ENCODE measurements at places on chromosomes 12 and 14.

DNA sequence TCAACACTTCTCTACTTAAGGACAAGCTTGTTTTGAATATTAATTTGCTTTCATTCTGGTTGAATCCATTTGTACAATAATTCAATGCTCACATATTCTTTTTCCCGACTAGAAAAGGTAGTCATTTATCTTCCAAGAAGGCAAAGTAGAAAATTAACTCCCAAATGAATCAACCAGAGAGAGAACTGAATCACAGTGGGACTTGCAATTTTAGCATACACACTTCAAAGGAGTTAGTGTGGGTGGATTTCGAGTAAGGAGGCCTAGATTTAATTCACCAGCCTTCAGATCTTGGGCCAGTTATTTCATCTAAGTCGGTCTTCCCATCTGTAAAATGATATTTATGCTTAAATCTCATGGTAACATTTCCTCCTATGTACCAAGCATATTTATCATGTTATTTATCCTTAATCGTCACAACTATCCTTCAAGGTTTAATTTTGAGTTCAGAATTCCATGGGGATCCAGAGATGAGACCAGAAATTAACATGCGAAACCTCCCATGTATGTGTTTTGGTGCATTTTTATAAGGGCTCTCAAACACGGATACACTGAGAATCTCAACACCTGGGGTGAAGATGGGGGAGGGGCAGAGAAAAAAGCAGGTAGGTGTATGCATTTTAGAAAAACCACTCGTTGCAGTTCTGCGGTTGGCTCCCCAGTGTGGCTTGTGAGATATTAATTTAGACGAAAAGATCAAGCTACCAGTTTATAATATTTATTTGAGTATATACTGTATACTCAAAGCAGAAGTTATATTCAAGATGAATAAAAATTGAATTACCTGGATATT, 38.9 kb upstream of the IL22 start:
- no peak for DNase-seq

DNA sequence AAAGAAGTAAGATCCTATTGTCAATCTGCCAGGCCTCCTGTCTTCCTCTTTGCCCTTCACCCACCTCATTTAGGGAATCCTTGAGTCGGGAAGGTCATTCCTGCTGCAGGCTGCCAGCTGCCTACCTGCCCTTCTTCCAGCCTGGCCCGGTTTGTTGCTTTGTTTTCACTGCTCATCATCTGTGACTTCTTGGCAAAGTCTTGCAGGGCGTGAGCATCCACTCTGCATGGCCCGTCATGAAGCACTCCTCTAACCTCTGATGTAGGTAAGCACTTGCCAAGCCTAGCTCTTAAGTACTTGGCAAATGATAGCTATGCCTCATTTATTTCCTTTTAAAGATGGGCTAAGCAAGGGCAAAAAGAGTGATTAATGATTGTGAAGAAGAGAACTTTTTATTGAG, 192.8 kb downstream of the NRXN3 start:
- no peak for DNase-seq

- DNase-seq = no peak
Measured at GRCh38 chr12:76586764-76587395, 27.3 kb upstream of the OSBPL8 start.

GRCh38 chr12:12784116-12784515, 1.3 kb upstream of the APOLD1 start:
- no peak for DNase-seq

DNA sequence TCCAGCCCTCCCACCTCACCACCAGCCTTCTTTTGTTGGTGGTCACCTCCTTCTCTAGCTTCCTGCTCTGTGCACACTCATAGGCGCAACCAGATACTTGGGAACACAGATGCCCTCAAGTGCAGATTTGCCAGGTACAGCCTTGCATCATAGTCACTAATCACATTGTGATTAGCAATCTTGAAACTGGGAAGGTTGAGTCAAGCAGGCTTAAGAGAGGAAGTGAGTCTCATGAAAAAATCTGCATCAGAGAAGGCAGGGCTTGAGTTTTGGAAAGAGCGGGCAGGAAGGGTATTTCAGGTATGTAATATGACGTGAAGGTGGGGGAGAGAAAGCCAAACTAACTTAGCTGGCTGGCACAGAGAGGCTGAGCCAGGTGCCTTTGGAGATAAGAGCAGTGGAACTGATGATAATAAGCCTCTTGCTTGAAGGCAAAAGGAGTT, 2.7 kb upstream of the RABGGTA start:
- no peak for DNase-seq

DNA sequence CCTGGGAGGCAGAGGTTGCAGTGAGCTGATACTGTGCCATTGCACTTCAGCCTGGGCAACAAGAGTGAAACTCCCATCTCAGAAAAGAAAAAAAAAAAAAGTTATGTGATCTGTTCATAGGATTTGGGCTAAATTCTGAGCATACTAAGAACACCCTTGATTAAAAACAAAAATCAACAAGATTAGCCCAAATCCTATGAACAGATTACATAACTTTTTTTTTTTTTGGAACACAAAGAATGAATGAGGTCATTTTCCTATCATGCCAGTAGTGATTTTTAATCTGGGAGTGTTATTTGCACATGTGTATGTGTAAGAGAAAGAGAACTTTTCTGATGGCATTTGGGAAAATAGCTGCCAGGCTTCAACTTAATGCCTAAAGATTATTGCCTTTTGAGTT, 208.7 kb downstream of the ERC1 start:
- DNase-seq = no peak

DNA sequence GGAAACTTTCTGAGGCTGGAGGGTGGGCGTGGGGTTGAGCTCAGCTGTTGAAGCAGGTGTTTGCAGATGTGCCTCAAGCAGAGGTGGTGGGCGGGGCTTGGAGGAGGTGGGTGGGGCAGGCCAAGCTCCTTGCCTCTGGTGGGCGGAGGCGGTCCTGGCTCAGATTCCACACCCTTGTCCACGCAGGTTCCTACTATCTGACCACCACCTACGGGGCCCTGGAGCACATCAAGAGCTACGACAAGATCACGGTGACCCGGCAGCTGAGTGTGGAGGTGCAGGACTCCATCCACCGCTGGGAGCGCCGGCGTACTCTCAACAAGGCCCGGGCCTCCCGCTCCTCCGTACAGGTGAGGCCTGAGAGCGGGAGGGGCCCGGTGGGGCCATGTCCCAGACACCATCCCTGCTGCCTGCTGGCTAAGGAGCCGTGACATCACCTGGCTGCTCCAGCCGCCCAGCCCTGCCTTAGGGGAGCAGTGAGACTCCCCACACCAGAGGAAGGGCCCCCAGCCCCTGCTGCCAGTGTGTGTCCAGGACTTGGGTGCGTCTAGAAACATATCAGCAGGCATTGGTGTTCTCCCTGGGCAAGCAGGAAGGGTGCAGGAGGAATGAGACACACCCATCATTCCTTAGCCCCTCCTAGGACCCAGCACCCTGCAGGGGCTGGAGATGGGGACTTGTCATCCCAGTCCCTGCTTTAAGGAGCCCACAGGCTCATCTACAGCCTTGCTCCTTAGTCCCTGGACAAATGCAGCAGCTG, 63.4 kb downstream of the LGMN start:
- DNase-seq = no peak

DNA sequence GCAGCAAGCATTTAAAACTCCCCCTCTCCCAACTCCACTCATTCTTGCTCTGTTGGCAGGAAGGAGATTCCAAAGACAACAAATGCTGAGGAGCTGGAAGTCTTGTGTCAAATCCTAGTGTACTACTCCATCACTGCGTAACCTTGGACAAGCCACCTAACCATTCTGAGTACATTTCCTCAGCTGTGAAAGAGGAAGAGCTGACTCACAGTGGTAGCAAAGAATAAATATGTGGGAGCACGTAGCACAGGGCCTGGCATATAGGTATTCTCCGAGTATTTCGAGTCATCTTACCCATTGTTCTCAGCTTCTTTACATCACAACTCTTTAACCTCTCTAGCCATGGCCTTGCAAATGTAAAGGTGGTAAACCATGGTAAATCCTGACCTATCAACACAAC, 28.7 kb downstream of the EGLN3 start:
- DNase-seq = no peak

- DNase-seq = no peak
Measured at GRCh38 chr12:128829861-128830504, 6.2 kb upstream of the SLC15A4 start.

GRCh38 chr12:104477510-104478390, 21.0 kb downstream of the CHST11 start:
- DNase-seq = no peak

DNA sequence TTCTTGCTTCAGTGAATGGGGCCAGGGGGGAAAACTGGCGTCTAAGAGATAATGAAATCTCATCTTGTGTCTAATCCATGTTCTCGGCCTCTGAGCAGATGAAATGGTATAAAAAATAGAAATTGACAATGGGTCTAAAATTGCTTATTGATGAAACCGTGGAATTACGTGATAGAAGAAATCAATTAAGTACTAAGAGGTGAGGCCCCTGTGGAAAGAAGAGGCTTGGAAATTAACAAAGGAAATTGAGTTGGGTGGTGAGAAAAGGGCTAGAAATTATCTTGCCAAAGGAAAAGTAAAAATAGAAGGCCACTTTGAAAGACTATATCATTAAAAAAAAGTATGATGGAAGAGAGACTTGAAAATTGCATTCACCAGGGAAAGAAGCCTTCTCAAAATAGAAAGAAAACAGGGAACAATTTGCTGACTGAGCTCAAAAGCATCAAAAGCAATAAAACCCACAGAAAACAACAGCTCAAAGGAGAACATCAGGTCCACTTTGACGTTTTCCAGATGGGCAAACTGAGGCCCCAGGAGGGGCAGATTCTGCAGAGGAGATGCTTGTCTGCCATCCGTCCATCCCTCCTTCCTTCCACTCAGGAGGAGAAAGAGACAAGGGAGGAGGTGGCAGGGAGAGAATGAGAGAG, 226.1 kb upstream of the RTL1 start:
- no peak for DNase-seq

DNA sequence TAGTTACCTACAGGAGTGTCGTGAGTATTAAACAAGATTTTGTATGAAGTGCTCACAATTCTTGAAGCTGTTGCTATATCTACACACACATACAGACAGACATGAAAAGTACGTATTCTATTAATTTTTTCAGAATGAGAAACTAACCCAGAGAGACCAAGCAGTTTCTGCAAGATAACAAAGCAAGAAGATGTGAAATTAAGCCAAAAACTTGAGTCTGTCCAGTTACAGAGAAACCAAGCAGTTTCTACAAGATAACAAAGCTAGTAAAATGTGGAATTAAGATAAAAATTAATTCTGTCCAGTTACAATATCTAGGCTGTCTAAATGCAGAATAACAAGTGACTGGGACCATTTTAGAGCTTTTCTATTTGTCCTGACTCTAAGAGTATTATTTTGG, 132.4 kb downstream of the ALG10B start:
- no peak for DNase-seq

DNA sequence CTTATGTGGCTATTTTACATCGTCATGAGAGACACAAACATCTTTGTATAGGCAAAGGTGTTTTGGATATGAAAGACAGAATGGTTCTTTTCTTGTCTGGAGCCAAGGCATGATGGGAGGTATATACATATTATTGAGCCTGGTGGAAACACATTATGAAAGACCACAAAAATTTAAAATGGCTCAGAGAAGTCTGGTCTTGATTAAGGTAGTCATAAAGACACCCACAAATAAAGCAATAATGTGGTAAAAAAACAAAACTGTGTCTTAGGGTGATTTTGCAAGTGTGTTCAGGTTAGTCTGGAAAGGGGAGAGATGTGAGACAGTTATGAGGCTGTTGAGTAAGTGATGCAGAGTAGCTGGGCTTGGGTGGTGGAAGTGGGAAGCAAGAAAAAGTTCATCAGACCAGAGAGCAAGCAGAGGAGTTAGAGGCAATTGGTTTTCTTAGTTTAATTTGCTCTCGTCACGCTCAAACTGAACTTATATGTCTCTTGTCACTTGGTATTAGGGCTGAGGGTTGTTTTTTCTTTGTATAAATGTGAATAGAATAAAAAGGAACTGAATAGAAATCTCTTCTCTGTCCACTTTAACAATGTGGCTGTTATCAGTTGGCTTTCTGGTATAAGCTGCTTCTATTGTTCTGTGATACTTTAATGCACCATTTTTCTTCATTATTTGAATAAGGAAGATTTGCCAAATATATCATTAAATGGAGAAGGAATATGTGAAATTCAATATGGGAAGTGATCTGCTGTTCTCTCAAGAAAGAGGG, 115.0 kb downstream of the AKAP6 start:
- no peak for DNase-seq

- DNase-seq = peak; percentile 97
Measured at GRCh38 chr12:82358200-82359114, at the start of the genes CCDC59 and METTL25. CCDC59 (minus strand) TSS chr12:82358387; CDS start chr12:82358376, 11 bp downstream. METTL25 (plus strand) TSS chr12:82358529; CDS start chr12:82358566, 37 bp downstream.

- DNase-seq = no peak
Measured at GRCh38 chr14:91482263-91483013, 27.7 kb downstream of the PPP4R3A start.

DNA sequence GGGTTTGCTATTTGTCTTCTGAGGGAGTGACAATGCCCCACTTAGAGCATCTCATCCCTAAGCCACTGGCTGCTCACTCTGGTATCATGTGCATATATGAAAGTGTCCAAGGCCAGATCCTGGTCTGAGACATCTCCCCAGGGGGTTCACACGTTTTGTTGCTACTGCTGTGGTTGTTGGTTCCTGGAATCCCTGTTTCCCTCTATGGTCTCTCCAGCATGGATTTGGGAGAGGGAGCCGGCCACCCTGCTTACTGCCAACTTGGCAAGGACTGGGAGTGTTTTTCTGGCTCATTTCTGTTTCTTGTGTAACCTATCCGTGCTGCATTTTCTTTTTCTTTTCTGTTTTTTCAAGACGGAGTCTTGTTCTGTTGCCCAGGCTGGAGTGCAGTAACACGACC, 101.3 kb upstream of the MAX start:
- DNase-seq = no peak

GRCh38 chr12:125064492-125064891, 743 bp upstream of the AACS start:
- no peak for DNase-seq

GRCh38 chr14:56814519-56814959, 4.3 kb upstream of the OTX2 start:
- DNase-seq = no peak

- no peak for DNase-seq
Measured at GRCh38 chr12:30582943-30583342, 112.7 kb downstream of the IPO8 start.

DNA sequence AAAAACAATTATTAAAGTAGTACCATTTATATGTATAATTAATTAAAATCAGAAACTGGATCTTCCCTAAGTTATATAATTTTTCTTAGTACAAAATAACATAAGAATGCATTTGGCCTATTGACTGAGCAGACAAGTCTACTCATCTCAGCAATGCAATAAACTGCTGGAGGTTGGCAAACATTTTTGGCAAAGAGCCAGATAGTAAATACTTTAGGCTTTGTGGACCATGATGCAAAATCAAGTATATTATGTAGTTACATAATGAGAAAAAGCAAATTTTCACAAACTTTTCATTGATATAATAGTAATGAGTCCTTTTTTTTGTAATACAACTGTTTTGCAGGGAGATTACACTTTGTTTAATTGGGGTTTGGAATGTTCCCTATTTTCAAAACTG, 30.9 kb downstream of the ERGIC2 start:
- DNase-seq = no peak

All from stimulated activated CD4-positive, alpha-beta T cell treated with anti-CD3 and anti-CD28 coated beads, Interleukin-1b, Interleukin-23, amount 100 ng/mL, for 1 hour (primary cell).